T-helper 2 cell treated with Interferon-gamma antibody and Interleukin-4, amounts not matched to agents 100 ng/mL and 5 ng/mL, for 36 hours (primary cell): ENCODE measurements at places on chromosomes 16 and 17. TPM values are rescaled to one million over a fixed set of nuclear protein-coding genes. Genes with fewer than 3 reads are reported as not detected.

Gene CRHR1
- total RNA-seq = not detected in 2 replicates

Gene GOSR1
- total RNA-seq = 46.9 and 49.2 TPM in 2 replicates

Gene MT1A
- total RNA-seq = 0.57 and 0.82 TPM in 2 replicates

Gene SHCBP1
- 54.4 and 57.9 TPM in 2 replicates for total RNA-seq

Gene USP22
- 144 and 157 TPM in 2 replicates for total RNA-seq

Gene OR3A2
- total RNA-seq = 0.39 and 1.2 TPM in 2 replicates

Gene STAC2
- not detected in 2 replicates for total RNA-seq

Gene RNF157
- 58.3 and 66.0 TPM in 2 replicates for total RNA-seq

Gene CCL1
- total RNA-seq = 8.4 and 9.5 TPM in 2 replicates

Gene MAP2K6
- total RNA-seq = 10.0 and 10.7 TPM in 2 replicates

Gene CACNA1G
- total RNA-seq = 0.02 TPM in 1 of 2 replicates, not detected in the other

Gene FSCN2
- total RNA-seq = 0.93 and 1.3 TPM in 2 replicates

Gene JUP
- total RNA-seq = 0.73 and 0.93 TPM in 2 replicates

Gene TGFB1I1
- 0.18 and 0.64 TPM in 2 replicates for total RNA-seq

Gene SOX8
- 0.11 TPM in 1 of 2 replicates, not detected in the other for total RNA-seq

Gene HEATR9
- total RNA-seq = 0.20 and 0.45 TPM in 2 replicates

Gene CD300E
- not detected in 2 replicates for total RNA-seq

Gene TRAF4
- total RNA-seq = 49.1 and 50.6 TPM in 2 replicates

Gene PCGF2
- 1.7 and 2.2 TPM in 2 replicates for total RNA-seq

Gene STARD3
- 59.3 and 64.4 TPM in 2 replicates for total RNA-seq

Gene SLC52A1
- total RNA-seq = 0.16 and 0.30 TPM in 2 replicates

Gene KLHL36
- 37.2 and 37.9 TPM in 2 replicates for total RNA-seq

Gene ZSCAN10
- 0.11 and 0.30 TPM in 2 replicates for total RNA-seq

Gene RAP1GAP2
- total RNA-seq = 48.5 and 50.4 TPM in 2 replicates

Gene RNF222
- 0.05 TPM in 1 of 2 replicates, not detected in the other for total RNA-seq

Gene NOS2
- not detected in 2 replicates for total RNA-seq

Gene SLC16A13
- total RNA-seq = 19.5 and 19.9 TPM in 2 replicates

Gene TMEM88
- total RNA-seq = 0.57 and 0.82 TPM in 2 replicates

Gene KRTAP2-3
- total RNA-seq = not detected in 2 replicates

Gene PRSS33
- total RNA-seq = not detected in 2 replicates

Gene SYCE1L
- total RNA-seq = 6.9 and 8.0 TPM in 2 replicates

Gene YBX2
- 1.3 and 1.4 TPM in 2 replicates for total RNA-seq

Gene XYLT1
- total RNA-seq = 44.2 and 47.7 TPM in 2 replicates

Gene TERB1
- 0.11 and 0.25 TPM in 2 replicates for total RNA-seq

Gene ITPRIPL2
- 14.0 and 15.7 TPM in 2 replicates for total RNA-seq

Gene EVI2B
- 63.9 and 65.2 TPM in 2 replicates for total RNA-seq

Gene RDM1
- 7.2 and 7.5 TPM in 2 replicates for total RNA-seq
